ENCODE measurements at places on chromosomes 13 and 19.
A peak's percentile ranks its signal among the peaks of the same experiment; 100 is the strongest.

DNA sequence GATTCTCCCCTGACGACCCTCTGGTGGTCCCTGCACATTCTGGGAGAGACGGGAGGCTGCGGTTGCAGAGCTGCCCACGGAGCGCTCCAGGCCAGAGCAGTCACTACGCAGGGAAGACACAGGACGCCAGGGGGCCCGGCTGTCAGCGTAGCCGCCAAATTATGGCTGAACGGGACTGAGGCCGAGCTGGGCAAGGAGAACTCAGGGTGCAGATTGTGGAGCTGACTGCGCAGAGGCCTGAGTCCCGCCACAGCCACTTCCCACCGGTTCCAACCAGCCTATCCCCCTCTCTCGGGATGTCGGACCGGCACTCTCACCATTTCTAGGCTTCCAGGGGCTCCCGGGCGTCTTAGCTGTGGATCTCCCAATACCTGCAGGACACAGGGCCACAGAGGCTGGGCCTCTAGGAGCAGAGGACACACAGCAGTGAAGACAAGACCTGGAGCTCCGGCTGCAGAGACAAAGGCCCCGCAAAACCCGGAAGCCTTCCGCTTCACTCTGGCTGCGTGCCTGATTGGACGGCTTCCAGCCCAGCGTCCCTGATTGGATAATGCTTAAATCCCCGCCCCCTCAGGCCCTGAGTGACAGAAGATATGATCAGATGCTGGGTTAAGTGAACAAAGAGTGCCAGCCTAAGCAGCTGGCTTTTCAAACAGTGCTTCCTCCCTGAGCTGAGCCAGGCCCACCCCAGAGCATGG lies at the start of gene ZNF737:
Gene ZNF737 (minus strand): TSS at position 461 of the 698 bp plus-strand sequence. CDS start 141 bp downstream, at position 320.
- peak; percentile 55 for DNase-seq

- peak; percentile 40 for DNase-seq
Observed at GRCh38 chr19:50050406-50051227, 24.8 kb downstream of the ZNF473 start.

GRCh38 chr19:8224394-8225145 lies 15.4 kb downstream of the CERS4 start:
- DNase-seq, result no peak

DNA sequence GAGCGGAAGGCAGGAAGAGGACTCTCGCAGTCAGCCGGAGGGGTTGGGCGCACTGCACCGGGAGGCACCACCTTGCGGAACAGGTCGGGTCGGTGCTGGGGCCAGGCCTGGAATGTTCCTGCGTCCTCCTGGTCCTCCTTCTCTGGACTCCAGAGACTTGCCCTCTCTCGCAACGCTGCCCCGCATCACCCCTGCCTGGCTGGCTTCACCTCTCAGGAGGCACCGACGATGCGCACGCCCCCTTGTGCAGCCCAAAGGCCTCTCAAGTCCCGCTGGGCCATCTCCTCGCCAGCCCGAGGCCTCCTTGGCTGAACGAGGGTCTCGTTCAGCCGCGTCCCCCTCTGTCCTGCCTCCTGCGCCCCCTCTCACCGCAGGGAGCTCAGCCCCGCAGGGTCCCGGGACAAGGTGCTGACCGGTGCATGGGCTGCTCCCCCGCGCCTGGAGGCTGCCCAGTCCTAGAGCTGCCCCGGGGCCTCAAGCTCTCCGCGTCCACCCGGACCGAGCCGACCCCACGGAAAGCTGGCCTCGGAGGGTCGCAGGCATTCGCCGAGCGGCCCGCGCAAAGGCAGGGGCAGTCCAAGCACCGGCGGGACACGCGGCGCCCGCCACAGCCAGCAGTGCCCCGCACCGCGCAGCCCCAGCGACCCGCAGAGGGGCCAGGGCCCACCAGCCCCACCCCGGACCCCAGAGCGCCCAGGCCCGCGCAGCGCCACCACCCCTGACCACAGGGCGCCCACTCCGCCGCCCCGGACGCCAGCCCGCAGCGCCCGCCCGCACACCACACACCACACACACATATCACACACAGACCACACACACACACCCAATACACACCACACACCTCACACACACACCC lies 133.8 kb downstream of the CRYL1 start:
- no peak for DNase-seq

DNA sequence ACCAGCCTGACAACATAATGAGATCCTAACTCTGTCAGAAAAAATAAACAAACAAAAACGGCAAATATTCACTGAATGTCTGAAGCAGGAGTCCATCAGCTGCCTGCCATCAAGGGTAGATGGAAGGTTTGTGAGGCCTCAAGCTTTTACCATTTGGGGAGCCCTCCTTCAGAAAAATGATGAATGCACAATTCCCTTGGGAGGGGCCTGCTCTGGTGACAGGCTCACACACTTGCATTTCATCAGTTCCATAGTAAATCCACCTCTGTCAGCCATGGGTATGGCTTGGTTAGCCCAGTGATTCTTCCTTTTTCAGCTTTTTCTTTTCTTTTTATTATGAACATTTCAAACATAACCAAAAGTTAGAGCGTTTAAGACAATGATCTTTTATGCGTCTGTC lies 26.3 kb upstream of the KATNAL1 start:
- DNase-seq, result no peak

GRCh38 chr13:104854007-104854406 lies 1681.5 kb downstream of the EFNB2 start:
- no peak for DNase-seq

GRCh38 chr19:28472843-28473242 lies 740.1 kb downstream of the UQCRFS1 start:
- no peak for DNase-seq

DNA sequence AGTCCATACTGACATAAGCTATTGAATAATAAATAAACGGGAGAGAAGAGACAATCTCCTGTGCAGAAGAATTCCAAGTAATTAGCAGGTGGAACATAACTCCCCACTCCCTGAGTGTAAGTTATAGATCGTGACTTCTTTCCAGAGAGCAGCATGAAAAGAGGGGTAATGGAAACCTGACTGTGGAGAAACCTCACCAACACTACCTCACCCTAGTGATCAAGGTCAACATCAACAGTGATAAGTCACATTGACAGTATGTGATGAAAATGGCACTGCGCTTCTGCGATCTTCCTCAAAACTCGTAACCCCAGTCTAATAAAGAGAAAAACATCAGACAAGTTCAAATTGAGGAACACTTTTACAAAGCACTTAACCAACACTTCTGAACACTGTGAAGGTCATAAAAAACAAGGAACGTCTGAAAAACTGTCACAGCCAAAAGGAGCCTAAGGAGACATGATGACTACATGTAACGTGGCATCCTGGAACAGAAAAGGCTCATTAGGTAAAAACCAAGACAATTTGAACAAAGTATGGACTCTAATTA lies 19.8 kb downstream of the CAB39L start:
- DNase-seq, result no peak

DNA sequence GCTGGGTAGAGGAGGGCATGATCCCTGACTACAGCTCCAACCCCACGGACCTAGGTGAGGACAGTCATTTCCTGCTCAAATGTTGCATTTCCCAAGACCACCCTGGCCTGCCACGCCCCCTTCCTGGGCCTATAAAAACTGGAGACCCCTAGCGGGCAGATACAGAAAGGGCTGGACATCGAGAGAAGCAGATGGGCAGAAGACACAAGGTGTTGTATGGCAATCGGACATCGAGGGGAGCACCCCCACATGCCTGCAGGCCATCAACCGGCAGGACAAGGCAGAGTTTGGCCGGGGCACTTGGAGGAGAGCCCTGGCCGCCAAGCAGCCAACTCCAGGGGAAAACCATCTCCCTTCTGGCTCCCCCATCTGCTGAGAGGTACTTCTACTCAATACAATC lies 746.4 kb downstream of the PCDH9 start:
- no peak for DNase-seq

DNA sequence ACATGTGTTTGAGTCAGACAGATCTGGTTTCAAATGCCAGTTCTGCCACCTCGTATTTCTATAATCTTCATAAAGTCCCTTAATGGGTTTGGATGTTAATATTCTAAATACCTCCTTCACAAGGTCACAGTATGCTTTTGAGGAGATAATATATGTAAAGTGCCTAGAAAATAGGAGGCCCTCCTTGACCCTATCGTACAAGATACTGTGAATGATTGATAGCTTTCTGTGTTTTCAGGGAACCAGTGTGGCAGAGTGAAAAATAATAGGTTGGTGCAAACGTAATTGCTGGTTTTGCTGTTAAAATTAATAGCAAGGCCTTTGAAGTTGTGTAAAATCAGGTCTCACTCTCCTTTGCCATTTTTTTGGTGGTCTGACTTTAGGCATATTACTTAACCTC lies 77.5 kb upstream of the SCEL start:
- no peak for DNase-seq

DNA sequence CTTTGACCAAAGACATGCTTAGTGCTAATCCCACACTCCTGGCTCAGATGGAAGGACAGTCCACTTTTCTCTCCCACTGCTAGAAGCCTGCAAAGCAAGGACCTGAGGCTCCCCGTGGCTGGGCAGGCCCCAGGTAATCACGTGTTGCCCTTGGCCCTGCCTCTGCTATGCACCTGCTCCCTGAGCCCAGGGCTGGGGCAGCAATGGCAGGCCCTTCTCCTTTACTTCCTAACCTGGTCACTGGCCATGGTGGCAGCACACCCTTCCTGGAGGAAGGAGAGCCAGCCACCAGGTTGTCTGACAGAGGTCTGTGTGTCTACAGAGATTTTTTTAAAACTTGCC lies 27.9 kb upstream of the ZNF492 start:
- no peak for DNase-seq

- DNase-seq, result no peak
Observed at GRCh38 chr19:49851456-49852259, 699 bp downstream of the PTOV1 start.

GRCh38 chr13:18947376-18947977 lies 234.1 kb downstream of the TUBA3C start:
- no peak for DNase-seq
